M059J (cell line): ENCODE measurements at places on chromosomes 2 and 18. TPM values are rescaled to one million over a fixed set of nuclear protein-coding genes. Genes with fewer than 3 reads are reported as not detected.

The TMEM247 gene
- not detected in 2 replicates for total RNA-seq

The TRIM43 gene
- total RNA-seq = not detected in 2 replicates

DNA sequence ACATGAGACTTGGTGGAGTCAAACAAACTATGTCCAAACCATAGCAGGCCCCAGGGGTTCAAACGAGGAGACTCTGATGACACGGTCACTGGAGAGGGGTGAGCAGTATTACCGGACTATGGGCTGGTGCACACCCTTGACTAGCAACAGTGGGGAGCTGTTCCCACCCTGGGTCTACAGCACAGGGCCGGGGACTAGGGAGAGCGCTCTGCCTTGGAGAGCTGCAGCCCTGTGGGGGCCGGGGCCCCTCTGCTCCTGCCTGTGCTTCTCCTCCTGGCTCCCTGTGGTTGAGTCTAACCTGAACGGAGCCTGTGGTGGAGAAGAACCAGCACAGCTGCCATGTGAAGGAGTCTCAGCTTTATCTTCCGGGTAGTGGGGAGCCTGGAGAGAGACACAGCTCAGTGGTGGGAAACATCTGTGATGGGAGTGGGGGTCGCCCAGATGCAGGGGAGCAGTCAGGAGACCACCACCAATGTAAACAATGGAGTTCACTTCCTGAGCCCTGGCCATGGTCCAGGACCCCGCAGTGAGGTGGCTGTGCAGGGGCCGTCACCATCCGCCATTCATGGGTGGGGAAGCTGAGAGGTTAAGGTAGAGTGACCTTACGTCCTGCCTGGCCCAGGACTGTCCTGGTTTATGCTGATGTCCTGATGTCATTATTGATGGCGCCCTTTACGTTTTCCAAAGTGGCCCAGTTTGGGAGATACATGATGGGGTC, 195.7 kb upstream of the TWIST2 start:
- DNase-seq = no peak

GRCh38 chr18:63309422-63309821, 10.1 kb downstream of the BCL2 start:
- no peak for DNase-seq

GRCh38 chr2:10303694-10304378, 1.1 kb downstream of the HPCAL1 start:
- DNase-seq = peak; percentile 64

The DNER gene
- 13.9 and 21.5 TPM in 2 replicates for total RNA-seq

The CAPN14 gene
- 0.30 and 1.0 TPM in 2 replicates for total RNA-seq

The MBD5 gene
- 6.1 and 11.4 TPM in 2 replicates for total RNA-seq

The NOTO gene
- not detected in 2 replicates for total RNA-seq

The RPRM gene
- total RNA-seq = 0.27 and 0.34 TPM in 2 replicates

- no peak for DNase-seq
These were observed 55.4 kb downstream of the POLR1A start for GRCh38 chr2:86050301-86050700.
